ENCODE measurements at places on chromosomes 1 and 21. TPM values are rescaled to one million over a fixed set of nuclear protein-coding genes. Genes with fewer than 3 reads are reported as not detected.

Gene SPRR2E
- not detected for total RNA-seq

Gene GSTM5
- 0.10 TPM for total RNA-seq

Gene HCRTR1
- not detected for total RNA-seq

Gene PTBP2
- 5.9 TPM for total RNA-seq

Gene AUNIP
- not detected for total RNA-seq

Gene CLCA4
- not detected for total RNA-seq

Gene SYPL2
- total RNA-seq, result 9.6 TPM

Gene RSPH1
- total RNA-seq, result 0.33 TPM

Gene PLK3
- 2.3 TPM for total RNA-seq

Gene CCDC17
- 2.7 TPM for total RNA-seq

Gene RGSL1
- not detected for total RNA-seq

Gene FHL3
- 2.3 TPM for total RNA-seq

Gene WNT3A
- not detected for total RNA-seq

Gene FCRL6
- 0.23 TPM for total RNA-seq

Gene TEDDM1
- total RNA-seq, result not detected

Gene VANGL2
- total RNA-seq, result 0.20 TPM

Gene RNF186
- 0.60 TPM for total RNA-seq

Gene HES3
- not detected for total RNA-seq
